ENCODE measurements at places on chromosomes 6 and 20. TPM values are rescaled to one million over a fixed set of nuclear protein-coding genes. Genes with fewer than 3 reads are reported as not detected.

The GNRH2 gene
- total RNA-seq, result not detected

The BANF2 gene
- total RNA-seq, result not detected

The IPCEF1 gene
- 0.63 TPM for total RNA-seq

The PACRG gene
- total RNA-seq, result 0.29 TPM

The MYB gene
- 1.4 TPM for total RNA-seq

The ACTL10 gene
- total RNA-seq, result 2.2 TPM

The SNX14 gene
- total RNA-seq, result 108 TPM

The GABRR1 gene
- not detected for total RNA-seq

The ENPP1 gene
- 2.2 TPM for total RNA-seq

The SLCO4A1 gene
- 48.3 TPM for total RNA-seq

The TFAP2A gene
- 17.8 TPM for total RNA-seq

GRCh38 chr20:3479759-3480615, 9.2 kb downstream of the ATRN start:
- DNase-seq, result no peak

DNA sequence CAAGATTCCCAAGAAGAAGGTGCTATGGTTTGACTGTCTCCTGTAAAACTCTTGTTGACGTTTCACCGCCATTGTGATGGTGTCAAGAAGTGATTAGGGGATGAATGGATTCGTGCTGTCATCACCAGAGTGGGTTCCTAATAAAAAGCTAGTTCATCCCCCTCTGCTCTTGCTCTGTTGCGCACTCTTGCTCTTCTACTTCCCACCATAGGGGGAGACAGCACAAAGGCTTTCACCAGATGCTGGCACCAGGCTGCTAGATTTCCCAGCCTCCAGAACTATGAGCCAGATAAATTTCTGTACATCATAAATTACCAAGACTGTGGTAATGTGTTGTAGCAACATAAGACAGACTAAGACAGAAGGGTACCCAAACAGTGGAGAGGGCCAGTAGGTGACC, 21.6 kb upstream of the CCDC28A start:
- no peak for DNase-seq

DNA sequence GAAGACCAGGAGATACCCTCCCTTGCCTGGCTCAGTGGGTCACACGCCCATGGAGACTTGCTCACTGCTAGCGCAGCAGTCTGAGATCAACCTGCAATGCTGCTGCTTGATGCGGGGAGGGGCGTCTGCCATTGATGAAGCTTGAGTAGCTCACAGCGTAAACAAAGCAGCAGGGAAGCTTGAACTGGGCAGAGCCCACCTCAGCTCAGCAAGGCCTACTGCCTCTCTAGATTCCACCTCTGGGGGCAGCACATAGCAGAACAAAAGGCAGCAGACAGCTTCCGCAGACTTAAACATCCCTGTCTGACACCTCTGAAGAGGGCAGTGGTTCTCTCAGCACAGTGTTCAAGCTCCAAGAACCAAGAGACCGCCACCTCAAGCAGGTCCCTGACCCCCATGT, 271.3 kb downstream of the ESR1 start:
- DNase-seq, result no peak

GRCh38 chr6:139325125-139325524, 33.3 kb upstream of the TXLNB start:
- no peak for DNase-seq

DNA sequence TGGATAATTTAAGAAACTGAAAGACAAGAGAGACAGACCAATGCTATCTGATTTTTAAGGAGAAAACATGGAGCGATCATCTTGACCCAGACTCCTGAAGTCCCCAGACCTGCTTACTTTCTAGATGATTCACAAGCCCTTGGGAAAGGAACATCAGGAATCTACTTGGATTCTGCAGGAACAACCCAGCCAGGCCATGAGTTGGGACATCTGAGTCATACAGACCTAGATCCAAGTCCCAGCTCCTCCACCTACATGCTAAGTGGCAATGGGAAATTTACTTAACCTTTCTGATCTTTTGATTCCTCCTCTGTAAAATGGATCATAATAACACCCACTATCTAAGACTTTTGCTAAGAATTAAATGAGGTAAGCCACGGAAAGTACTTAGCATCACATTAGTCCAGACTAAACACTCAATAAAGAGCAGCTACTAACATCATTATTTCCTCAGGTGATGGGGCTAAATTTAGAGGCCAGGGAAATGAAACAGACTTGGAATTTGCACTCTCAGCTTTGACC, 61.0 kb upstream of the MAFB start:
- DNase-seq, result no peak

DNA sequence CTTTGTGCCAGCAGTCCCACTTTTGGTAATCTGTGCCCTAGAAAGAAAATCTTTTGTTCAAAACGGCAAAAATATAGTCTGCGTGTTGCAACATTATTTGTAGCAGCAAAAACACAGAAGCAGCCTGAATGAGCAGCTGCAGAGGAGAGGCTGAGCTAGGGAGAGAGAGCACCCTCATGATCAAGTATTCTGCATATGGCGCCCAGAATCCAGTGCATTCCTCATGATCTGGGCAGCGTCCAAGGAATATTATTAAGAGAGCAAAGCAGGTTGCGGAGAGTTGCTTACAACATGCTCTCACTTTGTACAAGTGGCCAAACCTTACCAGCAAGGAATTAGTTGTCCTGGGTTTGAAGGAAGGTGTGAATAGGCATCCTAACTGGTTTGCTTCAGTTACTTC, 25.9 kb downstream of the KIZ start:
- DNase-seq, result no peak

DNA sequence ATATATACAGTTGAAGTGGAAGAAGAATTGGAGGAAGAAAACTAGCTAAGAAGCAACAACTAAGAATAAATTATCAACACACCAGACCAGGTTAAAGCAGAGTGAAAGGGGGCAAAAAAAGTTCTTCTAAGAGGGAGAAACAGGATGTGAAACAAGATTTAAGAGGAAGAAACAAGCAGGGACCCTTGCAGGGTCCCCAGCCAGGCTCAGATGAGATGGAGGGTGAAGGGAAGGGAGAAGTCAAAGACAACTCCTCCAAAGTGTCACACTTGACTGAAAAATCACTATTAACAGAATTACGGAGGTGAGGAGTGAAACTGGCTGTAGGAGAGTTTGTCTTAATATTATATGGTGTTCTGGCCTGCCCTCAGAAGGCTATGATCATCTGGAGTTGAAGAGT, 65.4 kb downstream of the MTFR2 start:
- DNase-seq, result no peak

DNA sequence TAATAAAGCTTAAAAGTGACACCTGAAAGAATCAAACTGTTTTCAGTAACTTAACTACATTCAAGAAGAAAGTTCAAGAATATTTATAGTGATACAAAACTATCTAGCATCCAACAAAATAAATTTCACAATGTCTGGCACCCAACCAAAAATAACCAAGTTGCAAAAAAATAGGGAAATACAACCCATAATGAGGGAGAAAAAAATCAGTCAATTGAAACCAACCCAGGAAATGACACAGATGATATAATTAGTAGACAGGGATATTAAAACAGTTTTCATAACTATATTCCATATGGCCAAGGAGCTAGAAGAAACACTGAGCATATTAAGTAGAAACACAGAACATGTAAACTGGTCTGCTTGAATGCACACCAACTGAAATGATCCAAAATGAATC, 120.2 kb upstream of the BEND3 start:
- no peak for DNase-seq

- DNase-seq, result no peak
Measured at GRCh38 chr6:145823328-145823944, 8.8 kb upstream of the FBXO30 start.

- DNase-seq, result no peak
Measured at GRCh38 chr6:107668743-107669474, 155.2 kb downstream of the SCML4 start.

DNA sequence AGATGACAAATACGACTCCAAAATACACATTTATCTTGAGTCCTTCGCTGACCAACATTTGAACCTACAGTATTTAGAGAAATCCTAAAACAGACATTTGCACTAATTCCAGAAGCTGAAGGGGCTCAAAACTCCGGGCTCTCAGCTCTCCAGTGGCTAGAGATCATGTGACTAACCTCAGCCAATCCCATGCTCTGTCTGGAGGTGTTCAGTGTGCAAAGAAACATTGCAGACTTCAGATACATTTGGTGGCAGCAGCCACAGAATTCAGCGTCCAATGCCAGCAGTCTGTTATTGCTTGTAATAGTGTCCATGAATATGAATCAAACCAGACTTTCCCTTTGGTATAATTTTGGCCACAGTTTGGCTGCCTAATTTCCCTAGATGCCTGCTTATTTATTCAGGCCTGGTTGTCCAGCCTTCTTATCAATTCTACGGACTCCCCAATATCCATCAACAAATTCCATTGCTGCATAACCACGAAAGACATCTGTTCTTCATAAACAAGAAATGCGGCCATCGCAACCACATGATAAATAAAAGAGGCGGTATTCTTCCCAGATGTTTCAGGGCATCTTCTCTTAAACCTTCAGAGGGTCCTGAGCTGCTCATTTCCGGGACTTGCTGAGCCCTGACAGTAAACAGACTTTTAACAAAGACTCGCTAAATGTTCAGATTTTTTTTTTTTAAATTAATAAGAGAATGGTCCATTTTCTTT, 14.5 kb upstream of the CYP24A1 start:
- no peak for DNase-seq

DNA sequence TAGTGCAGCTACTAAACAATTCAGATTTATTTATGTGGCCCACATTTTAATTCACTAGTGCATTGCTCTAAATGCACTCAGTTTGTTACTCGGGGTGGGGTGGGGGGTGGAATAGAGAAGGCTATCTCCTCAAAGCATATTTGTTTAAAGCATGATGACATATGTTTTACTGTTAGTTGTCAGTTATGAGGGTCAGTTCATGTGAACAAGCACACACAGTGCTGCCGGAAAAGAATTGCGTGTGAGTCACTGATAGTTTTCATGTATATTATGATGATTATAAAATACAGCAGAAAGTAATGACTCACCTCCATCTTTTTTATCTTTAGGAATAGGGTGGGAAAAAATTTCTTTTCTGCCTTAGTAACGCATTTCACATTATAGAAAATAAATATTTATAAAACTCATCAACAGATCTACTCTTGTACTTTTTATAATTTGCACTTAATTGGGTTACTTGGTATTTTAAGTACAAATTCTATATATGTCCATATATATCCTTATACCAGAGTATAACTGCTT, 42.2 kb upstream of the STXBP5 start:
- DNase-seq, result no peak

DNA sequence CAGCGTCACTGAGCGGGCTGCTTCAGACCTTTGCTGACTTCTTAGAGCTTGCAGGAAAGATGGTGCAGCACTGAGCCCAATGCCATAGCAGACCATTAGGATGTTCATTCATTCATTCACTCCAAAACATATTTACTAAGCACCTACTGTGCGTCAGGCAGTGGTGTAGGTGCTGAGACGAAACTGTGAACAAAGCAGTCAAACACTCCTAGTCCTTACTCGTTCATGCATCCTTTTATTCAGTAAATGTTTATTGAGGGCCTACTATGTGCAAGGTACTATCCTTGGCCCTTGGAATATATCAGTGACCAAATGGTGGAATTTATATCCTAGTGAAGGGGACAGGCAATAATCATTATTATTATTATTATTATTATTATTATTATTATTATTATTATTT, 76.6 kb downstream of the TOX2 start:
- DNase-seq, result no peak

DNA sequence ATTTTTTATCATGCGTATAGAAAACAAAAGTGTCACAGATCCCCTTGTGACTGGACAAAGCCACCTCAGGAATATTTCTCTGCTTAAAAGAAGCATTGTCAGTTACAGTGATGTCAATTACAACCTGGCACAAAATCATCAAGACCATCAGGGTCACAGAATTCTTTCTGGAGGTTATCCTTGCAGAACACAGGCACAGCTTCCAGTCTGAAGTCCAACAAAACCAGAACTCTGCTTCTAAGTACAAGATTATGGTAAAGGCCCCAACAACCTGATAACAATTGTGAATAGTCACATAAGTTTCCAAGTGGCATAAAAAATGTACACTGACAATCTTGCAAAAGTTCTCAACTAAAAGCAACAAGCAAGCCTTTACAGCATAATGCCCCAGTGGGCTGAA, 21.0 kb downstream of the PLAGL2 start:
- DNase-seq, result no peak

DNA sequence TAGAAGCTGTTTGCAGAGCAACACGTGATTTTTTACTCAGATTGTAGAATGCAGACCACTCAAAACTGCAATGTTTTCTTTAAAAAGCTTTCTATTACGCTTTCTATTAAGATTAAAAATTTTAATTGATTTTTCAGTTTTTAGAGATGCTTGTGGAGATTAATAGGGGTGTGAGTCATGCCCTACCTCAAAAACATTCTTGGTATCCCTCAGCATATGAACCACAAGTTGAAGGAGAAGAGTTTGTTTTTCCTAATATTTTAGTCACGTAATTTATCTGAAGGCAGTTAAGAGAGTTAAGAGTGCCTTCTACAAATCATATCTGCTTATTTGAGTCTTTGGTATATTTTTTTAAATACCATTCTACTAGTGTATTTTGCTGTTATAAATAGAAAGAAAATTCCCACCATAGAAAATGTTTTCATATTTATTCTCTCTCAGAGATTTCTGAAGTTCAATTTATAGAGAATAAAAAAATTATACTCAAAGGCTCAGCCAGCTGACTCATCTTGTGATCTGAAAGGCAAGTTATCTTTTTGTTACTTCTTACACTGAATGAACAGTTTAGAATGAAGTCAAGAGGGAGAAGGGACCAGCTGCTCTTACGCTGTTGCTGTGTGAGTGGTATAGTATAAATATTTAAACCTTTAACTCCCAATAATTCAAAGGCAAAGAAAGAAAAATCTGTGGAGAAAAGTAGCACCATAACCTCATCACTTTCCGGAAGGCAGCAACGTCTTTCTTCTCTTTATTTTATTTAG, 7.6 kb downstream of the RIPOR2 start:
- DNase-seq, result no peak

GRCh38 chr6:116371120-116371917, 572 bp downstream of the DSE start:
- no peak for DNase-seq

GRCh38 chr20:34582221-34582620, 23.7 kb downstream of the MAP1LC3A start:
- DNase-seq, result no peak

- no peak for DNase-seq
Measured at GRCh38 chr20:57821935-57822334, 112.1 kb upstream of the PMEPA1 start.

DNA sequence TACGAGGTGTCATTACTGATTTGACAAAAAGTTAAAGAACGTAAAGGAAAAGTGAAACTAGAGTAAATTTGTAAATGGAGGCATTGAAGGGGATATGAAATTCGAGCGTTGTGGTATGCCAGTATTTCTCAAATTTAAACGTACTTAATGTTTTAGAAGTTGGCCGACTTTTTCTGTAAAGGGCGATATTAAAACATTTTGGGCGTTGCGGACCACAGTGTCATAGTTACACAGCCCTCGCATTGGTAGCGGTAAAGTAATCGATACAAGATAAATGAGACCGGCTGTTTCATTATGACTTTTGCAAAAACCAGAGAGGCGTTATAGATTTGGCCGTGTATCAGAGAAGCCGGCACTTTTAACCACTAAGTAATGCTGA, 39.6 kb downstream of the OR2B2 start:
- DNase-seq, result no peak
